ENCODE measurements at places on chromosomes 6 and 20. TPM values are rescaled to one million over a fixed set of nuclear protein-coding genes. Genes with fewer than 3 reads are reported as not detected.

DNA sequence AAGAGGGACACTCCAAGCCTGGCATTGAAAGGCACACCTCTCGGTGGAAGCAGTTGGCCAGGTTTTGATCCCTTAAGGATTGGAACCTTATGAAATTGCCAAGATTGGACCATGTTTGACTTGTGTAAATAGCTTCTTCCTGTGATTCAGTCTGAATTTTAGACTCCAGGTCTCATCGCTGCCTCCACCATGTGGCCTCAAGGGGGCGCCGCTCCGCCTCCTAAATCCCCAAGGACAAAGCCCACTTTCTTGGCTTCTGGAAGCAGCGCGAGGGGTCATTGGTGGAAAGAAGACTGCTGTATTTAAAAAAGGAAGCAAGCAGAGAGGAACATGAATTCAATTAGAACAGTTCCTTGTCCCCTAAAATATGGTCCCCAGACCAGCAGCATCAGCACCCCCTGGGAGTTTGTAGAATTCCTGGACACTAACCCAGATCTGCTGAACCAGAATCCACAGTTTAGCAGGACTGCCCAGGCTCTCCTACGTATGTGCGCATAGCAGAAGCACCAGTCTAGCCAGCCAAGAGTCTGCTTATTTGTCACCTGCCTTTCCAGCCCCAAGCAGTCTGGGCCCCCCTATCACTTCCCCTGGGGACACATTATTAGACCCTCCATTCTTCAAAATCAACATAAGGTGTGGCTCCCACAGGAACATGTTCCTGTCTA lies 108.5 kb downstream of the LY86 start:
- DNase-seq = peak; percentile 61
- no peak overlapping the region for H3K27ac ChIP-seq
- H3K4me1 ChIP-seq = peaks cover 7% of the 10 kb centered on the region
- no peaks in the 10 kb centered on the region for H3K36me3 ChIP-seq
- no peak overlapping the region for H3K4me3 ChIP-seq

Gene BFSP1
- total RNA-seq = 1.8 TPM

Gene SAMD3
- total RNA-seq = 2.5 TPM

Gene HAO1
- 0.24 TPM for total RNA-seq

DNA sequence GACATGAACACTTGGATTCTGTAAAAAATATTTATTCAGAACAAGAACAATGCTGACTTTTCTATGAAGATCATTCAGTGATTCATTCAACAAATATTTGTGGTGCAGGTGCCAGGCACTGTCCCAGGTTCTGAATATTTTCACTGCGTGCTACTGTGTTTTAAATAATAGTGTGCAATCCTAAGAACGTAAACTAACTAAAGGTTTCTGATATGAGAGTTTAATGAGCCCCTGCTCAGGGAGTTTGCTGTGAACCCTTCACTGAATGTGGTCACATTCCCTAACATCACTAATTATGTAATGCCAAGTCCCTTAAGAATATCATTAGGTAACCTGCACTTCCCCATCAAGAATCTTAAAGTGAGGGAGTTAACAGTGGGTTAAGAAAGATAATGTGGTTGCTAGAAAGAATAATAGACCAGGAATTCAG lies 1.7 kb upstream of the TMEM170B start:
- no peaks in the 10 kb centered on the region for H3K27me3 ChIP-seq
- peak; percentile 61 for DNase-seq
- no peak overlapping the region for H3K4me3 ChIP-seq
- no peak overlapping the region for H3K27ac ChIP-seq
- H3K4me1 ChIP-seq = peaks cover 11% of the 10 kb centered on the region

DNA sequence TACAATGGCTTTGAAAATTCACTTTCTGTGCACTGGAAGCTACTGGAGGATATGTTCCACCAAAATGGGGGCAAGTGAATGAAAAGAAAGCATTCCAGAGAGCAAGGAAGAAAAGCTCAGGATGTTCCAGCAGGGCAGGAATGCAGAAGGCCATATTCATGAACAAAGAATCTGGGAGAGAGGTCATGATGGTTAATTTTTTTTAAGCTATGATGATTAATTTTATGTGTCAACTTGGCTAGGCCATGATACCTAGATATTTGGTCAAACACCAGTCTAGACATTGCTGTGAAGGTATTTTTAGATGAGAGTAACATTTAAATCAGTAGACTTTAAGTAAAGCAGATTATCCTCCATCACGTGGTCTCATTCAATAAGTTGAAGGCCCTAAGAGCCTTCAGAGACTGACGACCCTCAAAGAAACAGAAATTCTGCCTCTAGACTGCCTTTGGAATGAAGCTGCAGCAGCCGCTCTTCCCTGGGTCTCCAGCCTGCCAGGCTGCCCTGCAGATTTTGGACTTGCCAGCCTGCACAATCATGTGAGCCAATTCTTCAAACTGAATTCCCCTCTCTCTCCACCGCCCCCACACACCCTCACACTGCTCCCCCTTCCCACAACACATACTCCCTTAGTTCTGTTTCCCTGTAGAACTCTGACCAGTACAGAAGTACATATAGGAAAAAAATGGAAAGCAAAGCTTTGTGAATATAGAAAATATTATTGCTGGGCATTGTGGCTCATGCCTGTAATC lies 20.1 kb upstream of the GCM1 start:
- DNase-seq = no peak
- no peaks in the 10 kb centered on the region for H3K27me3 ChIP-seq
- no peak overlapping the region for H3K4me3 ChIP-seq
- H3K4me1 ChIP-seq = no peaks in the 10 kb centered on the region
- H3K36me3 ChIP-seq = no peaks in the 10 kb centered on the region

- DNase-seq = no peak
- no peak overlapping the region for H3K4me3 ChIP-seq
- no peaks in the 10 kb centered on the region for H3K4me1 ChIP-seq
- no peak overlapping the region for H3K27ac ChIP-seq
- H3K36me3 ChIP-seq = no peaks in the 10 kb centered on the region
These were observed 36.8 kb downstream of the RSPH3 start for GRCh38 chr6:158963020-158963808.

Gene PNPLA1
- total RNA-seq = not detected

- no peak overlapping the region for H3K4me3 ChIP-seq
- H3K4me1 ChIP-seq = no peaks in the 10 kb centered on the region
- no peak for DNase-seq
These were observed 283.9 kb downstream of the TBC1D7 start for GRCh38 chr6:13044390-13044789.

- H3K4me3 ChIP-seq = no peak overlapping the region
- no peak overlapping the region for H3K27ac ChIP-seq
- H3K27me3 ChIP-seq = no peaks in the 10 kb centered on the region
- no peak for DNase-seq
These were observed 147.0 kb downstream of the CDKAL1 start for GRCh38 chr6:20681243-20681684.

GRCh38 chr20:39893003-39893685 lies 795.9 kb downstream of the MAFB start:
- no peak overlapping the region for H3K27ac ChIP-seq
- no peak for DNase-seq
- no peaks in the 10 kb centered on the region for H3K36me3 ChIP-seq
- H3K4me1 ChIP-seq = no peaks in the 10 kb centered on the region
- H3K27me3 ChIP-seq = no peaks in the 10 kb centered on the region
- H3K4me3 ChIP-seq = no peak overlapping the region

DNA sequence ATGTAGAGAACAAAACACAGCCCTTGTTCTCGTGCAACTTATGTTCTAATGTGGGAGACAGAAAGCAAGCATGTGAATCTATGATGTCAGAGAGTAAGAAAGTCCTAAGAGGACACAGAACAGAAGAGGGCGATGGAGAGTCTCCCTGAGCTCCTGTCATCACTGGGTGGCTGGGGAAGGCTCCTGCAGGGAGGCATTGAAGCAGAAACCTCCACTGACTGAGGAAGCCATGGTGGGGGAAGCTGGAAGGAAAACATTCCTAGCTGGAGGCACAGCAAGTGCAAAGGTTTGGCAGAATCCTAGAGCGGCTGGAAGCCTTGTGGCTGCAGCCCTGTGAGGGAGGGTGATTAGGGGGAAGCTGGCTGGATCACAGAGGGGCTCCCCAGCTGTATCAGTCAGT lies 248.0 kb downstream of the CDH26 start:
- H3K36me3 ChIP-seq = no peaks in the 10 kb centered on the region
- H3K27ac ChIP-seq = no peak overlapping the region
- H3K4me3 ChIP-seq = no peak overlapping the region
- no peaks in the 10 kb centered on the region for H3K4me1 ChIP-seq

Gene B3GALT4
- total RNA-seq = 2.6 TPM

Gene C6orf132
- total RNA-seq = 18.0 TPM

DNA sequence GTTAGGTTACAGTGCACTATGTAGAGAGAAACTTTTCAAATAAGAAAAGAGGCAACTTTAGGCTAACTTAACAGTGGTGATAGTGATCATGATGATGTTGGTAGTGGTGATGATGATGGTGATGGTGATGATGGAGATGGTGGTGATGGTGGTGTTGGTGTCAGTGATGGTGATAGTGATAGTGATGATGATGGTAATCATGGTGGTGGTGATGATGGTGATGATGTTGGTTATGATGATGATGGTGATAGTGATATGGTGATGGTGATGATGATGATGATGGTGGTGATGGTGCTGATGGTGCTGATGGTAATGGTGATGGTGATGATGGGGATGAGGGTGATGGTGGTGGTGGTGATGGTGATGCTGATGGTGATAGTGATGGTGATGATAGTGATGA lies 107.4 kb downstream of the DLL1 start:
- no peak for DNase-seq
- H3K27ac ChIP-seq = no peak overlapping the region
- no peak overlapping the region for H3K4me3 ChIP-seq
- no peaks in the 10 kb centered on the region for H3K27me3 ChIP-seq

- H3K4me3 ChIP-seq = no peak overlapping the region
- no peak overlapping the region for H3K27ac ChIP-seq
- no peak for DNase-seq
- H3K36me3 ChIP-seq = peaks cover 12% of the 10 kb centered on the region
- no peaks in the 10 kb centered on the region for H3K27me3 ChIP-seq
- H3K4me1 ChIP-seq = no peaks in the 10 kb centered on the region
These were observed 33.8 kb downstream of the BRPF3 start for GRCh38 chr6:36230371-36230770.

DNA sequence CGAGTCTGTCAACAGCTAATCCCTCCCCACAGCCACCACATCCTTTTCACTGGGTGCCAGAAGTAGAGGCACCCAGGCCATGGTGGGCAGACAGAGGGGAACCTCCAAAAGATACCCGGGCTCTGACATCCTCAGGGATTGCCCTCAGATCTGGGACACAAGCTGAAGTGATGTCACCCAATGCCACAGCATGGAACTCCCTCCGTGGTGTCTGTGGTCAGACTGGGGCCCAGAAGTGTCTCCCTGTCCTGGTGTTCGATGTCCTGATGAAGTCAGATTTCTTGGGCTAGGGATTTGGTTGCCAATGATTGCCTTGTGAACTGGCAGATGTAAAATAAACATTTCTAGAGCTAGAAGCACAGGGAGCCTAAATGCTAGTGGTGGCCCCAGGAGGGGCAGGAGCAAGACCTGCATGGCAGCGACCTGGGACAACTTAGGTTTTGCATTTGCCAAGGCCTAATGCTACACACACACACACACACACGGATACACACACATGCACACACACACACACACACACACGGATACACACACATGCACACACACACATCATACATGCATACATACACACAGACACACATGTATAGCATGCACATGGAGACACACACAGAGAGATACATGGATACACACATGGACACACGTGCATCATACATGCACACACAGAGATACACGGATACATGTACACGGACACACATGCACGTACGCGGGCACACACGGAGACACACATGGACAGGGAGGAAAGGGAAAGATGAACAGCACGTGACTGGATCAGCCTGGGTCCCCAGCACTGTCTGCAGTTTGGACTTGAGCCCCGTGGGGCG lies 221.0 kb downstream of the NFATC2 start:
- H3K4me1 ChIP-seq = no peaks in the 10 kb centered on the region
- H3K36me3 ChIP-seq = no peaks in the 10 kb centered on the region
- H3K4me3 ChIP-seq = no peak overlapping the region
- no peak overlapping the region for H3K27ac ChIP-seq

Gene SPATA25
- total RNA-seq = 0.78 TPM

GRCh38 chr20:13221673-13222318 lies 722 bp downstream of the ISM1 start:
- no peaks in the 10 kb centered on the region for H3K36me3 ChIP-seq
- H3K27ac ChIP-seq = no peak overlapping the region
- peak overlapping the region; percentile 36 for H3K4me3 ChIP-seq
- H3K27me3 ChIP-seq = no peaks in the 10 kb centered on the region

GRCh38 chr6:160177220-160177619 lies 55.6 kb downstream of the SLC22A1 start:
- H3K27me3 ChIP-seq = no peaks in the 10 kb centered on the region
- peaks cover 2% of the 10 kb centered on the region for H3K4me1 ChIP-seq
- no peaks in the 10 kb centered on the region for H3K36me3 ChIP-seq
- DNase-seq = no peak

Data from pancreas (tissue), 10 donors.